ENCODE measurements at places on chromosomes 13 and 19. TPM values are rescaled to one million over a fixed set of nuclear protein-coding genes. Genes with fewer than 3 reads are reported as not detected.

Gene NLRP4
- total RNA-seq, result not detected

Gene ZNF568
- total RNA-seq, result 7.6 TPM

Gene ZNF44
- total RNA-seq, result 7.2 TPM

Gene FUT3
- not detected for total RNA-seq

Gene KANK3
- total RNA-seq, result 1.2 TPM

Gene CCDC70
- total RNA-seq, result not detected

Gene GRIK5
- 0.37 TPM for total RNA-seq

Gene AMER2
- total RNA-seq, result not detected

Gene PRR36
- total RNA-seq, result 0.38 TPM

Gene STARD13
- 41.0 TPM for total RNA-seq

Gene RDH8
- not detected for total RNA-seq

Gene CATSPERD
- total RNA-seq, result not detected

Gene IPO5
- total RNA-seq, result 115 TPM

Gene ARHGAP35
- total RNA-seq, result 70.2 TPM

Gene CEACAM16
- not detected for total RNA-seq

Gene REX1BD
- 54.1 TPM for total RNA-seq

Gene PTGIR
- total RNA-seq, result 2.4 TPM

Gene CA11
- 9.1 TPM for total RNA-seq

Gene HSH2D
- total RNA-seq, result not detected

GRCh38 chr13:97600458-97601075 is 166.6 kb downstream of the RAP2A start:
- no peak for DNase-seq

DNA sequence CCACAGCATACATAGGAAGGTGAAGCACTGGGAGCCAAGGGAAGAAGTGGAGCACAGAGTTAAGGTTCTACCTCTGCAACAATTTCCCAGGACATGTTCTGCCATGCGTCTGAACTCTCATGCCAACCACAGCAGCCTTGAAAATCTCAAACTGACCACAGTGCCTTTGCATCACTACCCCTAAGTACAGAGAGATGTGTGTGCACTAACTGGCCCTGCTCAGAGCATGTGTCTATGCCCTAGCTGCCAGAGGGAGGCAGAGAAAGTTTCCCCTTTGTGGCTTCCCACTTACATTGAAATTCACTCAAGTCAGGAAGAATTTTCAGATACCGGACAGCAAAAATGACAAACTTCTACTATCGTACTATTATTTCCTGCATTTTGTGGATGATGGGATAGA is 26.8 kb upstream of the WDFY2 start:
- DNase-seq, result no peak

- no peak for DNase-seq
Observed at GRCh38 chr19:12676384-12676792, 5.3 kb downstream of the DHPS start.

DNA sequence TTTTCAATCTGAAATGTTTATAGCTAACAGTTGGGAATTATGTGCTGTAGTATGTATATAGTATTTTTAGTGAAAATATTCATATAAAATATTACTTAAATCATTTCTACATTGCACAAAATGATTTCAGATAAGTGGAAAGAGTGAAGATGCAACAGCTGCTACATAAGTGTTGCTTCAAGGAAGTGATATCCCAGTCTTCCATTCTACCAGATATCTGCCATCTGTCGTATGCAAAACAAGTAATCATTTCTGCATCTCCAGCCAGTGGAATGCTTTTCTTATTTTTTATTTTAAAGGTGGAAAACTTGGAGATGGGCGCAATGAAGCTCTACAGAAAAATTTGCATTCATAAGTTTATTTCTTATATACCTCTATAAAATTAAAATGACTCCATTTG is 152.5 kb upstream of the MAB21L1 start:
- DNase-seq, result no peak

DNA sequence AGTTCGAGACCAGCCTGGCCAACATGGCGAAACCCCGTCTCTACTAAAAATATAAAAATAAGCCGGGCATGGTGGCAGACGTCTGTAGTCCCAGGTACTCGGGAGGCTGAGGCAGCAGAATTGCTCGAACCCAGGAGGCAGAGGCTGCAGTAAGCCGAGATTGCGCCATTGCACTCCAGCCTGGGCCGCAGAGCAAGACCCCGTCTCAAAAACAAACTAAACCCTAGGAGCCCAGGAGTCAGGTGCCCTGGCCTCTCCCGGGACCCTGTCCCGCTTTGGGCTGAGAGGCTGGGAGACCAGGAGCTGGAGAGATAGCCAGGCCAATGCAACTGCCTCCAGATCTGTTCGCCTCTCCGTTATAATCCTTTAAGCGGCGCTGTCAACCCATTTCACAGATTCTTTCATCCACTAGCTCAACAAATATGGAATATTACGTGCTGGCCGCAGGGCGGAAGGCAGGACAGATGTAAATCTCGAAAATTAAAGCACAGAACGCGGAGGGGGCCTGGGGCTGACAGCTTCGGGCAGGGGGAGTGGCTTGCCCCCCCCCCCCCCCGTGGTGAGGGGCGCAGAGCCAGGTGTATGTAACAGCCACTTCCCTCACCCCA is 5.3 kb upstream of the MYBPC2 start:
- DNase-seq, result no peak

DNA sequence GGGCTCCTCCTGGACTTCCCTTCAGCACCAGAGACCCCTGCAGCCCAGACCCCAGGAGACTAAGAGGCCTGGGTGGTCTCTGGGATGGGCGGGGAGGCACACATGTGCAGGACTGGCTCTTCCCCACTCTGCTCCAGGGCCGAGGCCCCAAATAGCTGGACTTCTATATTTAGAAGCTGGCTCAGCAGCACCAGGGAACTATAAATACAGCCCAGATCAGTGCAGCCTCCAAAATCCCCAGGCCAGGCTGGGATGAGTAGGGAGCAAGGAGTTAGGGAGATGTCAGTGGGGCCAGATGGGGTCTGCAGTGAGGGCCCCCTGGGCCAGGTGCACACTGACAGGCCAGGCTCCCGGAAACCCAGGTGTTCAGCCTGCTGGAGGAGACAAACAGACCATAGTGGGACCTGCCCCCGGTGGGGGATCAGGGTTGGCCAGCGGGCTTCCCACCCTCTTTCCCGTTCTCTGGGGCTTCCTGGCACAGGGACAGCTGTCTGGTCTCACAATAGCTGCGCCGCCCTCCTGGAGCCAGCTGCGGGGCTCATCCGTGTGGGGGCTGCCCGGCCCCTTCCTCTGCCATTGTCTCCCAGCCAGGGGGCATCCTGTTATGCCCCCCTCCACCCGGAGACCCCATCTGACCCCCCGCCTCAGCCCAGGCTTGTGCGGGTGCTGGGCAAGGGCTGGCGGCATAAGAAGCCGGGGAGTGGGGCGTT is 5.5 kb upstream of the ADGRE5 start:
- DNase-seq, result no peak

GRCh38 chr13:43240278-43240677 is 216.9 kb downstream of the DNAJC15 start:
- no peak for DNase-seq

DNA sequence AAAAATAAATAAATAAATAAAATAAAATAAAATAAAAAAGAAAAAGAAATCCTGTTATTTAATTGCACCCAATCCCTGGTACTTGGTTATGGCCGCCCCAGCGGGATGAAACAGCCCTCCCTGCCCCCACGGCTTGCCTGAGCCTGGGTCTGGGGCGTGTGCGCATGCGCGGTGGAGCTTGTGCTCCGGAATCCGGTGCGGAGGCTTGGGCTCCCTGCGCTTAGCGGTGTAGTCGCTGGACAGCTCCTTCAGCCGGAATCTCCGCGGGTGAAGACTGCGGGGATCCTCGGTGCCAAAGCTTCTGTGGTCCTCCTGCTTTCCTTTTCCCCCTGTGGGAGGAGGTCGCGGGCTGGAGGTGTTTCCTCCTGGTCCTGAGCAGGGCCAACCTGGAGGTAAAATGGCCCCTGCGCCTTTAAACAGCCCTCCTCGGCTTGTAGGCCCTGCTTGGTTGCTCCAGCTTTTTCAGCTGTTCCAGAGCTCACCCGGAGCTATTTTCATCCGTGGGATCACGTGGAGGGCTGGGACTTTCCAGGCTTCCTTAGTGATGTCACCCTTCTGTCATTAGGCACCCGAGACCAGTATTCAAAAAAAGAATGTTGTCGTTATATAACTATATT is at the start of gene PLA2G4C:
Gene PLA2G4C (minus strand): TSS at position 468 of the 617 bp plus-strand sequence. CDS start 4,288 bp downstream, outside the sequence.
- DNase-seq, result peak; percentile 95

DNA sequence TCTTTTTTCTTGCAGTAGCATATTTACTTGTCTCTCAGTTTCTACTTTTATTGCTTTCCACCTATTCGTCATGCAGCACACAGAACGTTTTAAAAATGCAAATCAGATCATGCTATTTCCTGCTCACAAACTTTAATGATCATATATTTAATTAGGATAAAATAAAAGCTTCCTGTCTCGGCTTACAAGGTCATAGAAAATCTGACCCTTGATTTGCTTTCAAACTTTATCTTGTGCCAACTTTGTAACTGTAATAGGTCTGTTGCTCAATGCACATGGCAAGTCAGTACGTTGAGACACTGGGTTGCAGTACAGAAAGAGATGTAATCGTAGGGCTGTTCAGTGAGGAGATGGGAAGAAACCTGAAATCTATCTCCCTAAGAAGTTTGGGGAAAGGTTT is 95.6 kb upstream of the CSNK1A1L start:
- no peak for DNase-seq

- DNase-seq, result peak; percentile 73
Observed at GRCh38 chr19:33434886-33435705, 61.6 kb downstream of the CEBPG start.

GRCh38 chr13:51719394-51719793 is 84.6 kb downstream of the DHRS12 start:
- no peak for DNase-seq

DNA sequence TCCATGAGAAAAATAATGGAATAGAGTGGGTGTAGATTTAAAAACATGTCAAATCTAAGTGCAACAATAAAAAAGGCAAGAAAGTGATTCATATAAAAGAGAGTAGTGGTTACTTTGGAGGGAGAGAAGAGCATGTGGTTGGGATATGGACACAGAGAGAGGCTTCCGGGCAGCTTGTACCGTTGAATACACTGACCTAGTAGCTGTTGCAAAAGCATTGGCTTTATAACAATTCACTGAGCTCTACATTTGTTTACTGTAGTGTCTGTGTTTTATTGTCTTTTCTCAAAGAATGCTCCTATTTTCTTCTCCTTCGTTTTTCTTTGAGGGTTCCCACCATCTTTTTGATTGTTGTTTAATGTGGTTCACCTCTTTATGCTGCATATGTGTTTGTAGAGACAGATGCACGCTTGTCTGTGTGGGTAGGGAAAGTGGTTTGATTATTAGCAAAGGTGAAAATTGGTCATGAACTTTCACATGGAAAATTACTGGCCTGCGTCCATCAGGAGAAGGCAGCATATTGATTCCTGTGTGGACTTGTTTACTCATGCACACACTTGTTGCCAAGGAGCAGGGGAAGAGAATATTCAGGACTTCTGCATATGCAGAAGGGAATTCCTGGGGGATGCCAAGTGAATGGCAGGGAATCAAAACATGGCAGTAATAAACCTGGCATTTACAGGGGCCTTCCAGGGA is 29.9 kb upstream of the IRS2 start:
- DNase-seq, result no peak

- no peak for DNase-seq
Observed at GRCh38 chr13:105841286-105841685, 694.2 kb downstream of the EFNB2 start.

GRCh38 chr13:36345438-36346221 is 564 bp downstream of the SPART start:
- DNase-seq, result no peak

- DNase-seq, result no peak
Observed at GRCh38 chr19:43446746-43447489, 18.5 kb downstream of the LYPD3 start.

- no peak for DNase-seq
Observed at GRCh38 chr19:10797541-10798256, 38.3 kb downstream of the TMED1 start.

GRCh38 chr13:113641426-113641825 is 16.6 kb downstream of the ATP4B start:
- DNase-seq, result peak; percentile 42

- DNase-seq, result no peak
Observed at GRCh38 chr19:41431426-41432386, 4.5 kb upstream of the B3GNT8 start.

- DNase-seq, result no peak
Observed at GRCh38 chr19:46859637-46860124, 1.1 kb upstream of the ARHGAP35 start.

GRCh38 chr13:51924756-51925544 is 63.2 kb downstream of the CCDC70 start:
- no peak for DNase-seq

GRCh38 chr19:1151917-1152587 is 22.0 kb downstream of the SBNO2 start:
- no peak for DNase-seq

- no peak for DNase-seq
Observed at GRCh38 chr13:28584873-28585381, 74.0 kb upstream of the POMP start.

DNA sequence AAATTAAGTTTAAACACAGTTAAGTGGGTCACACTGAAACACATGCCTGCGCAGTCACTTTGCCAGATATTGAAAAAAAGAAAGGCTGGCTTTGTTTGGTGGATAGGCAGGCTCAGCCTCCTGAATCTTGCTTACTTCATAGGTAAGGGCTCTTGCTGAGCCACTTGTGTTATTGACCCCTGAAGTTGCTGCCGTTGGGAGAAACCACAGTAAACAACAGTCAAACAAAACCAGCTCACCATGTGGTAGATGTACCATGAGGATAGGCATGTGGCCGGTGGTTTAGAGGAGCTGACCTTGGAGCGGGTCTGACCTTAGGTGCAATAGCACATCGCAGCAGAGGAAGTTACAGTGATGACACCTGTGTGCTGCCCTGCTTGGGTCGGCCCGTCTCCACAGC is 52.2 kb downstream of the SPATA13 start:
- no peak for DNase-seq

DNA sequence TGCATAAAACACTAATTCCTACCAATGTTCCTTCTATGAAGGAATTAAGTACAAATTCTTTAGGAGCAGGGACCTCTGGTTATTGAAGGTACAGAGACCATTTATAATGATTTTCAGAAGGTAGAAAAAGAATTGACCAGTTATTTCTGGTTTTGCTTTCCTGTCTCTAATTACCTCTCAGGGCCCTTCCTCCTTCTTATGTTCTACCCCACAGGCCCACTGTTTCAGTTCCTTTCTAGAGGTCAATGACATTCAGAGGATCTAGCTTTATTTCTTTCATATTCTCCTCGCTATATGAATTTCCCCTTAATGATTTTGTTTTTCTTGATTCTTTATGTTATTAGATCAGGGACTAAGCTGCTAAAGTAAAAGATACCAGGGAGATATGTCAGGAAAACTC is 345.0 kb upstream of the SPRY2 start:
- DNase-seq, result no peak

DNA sequence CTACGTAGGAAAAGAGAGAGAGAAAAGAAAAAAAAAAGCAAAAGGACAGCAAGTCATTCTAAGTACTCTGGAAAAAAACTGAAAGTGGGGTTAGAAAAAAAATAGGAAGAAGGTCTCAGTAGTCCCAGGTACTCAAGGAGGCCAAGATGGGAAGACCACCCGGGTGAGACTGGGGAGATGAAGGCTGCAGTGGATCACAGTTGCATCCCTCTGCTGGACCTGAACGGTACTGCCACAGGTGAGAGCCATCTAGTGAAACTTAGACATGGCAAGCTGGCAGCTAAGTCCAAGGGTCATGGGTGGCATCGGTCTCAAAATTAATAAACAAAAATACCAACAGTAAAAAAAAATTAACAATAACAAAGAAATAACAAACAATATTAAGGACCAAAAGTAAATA is 41.0 kb upstream of the ZNF91 start:
- no peak for DNase-seq

- DNase-seq, result no peak
Observed at GRCh38 chr19:13848798-13849676, 27.9 kb upstream of the NANOS3 start.

- no peak for DNase-seq
Observed at GRCh38 chr13:108860418-108860817, 231.0 kb downstream of the MYO16 start.
